ENCODE measurements at places on chromosomes 1 and 21.

- no peak for DNase-seq
These were observed 327.0 kb upstream of the DUSP10 start for GRCh38 chr1:222068937-222069336.

- no peak for DNase-seq
These were observed 37.1 kb downstream of the JUN start for GRCh38 chr1:58746757-58747156.

DNA sequence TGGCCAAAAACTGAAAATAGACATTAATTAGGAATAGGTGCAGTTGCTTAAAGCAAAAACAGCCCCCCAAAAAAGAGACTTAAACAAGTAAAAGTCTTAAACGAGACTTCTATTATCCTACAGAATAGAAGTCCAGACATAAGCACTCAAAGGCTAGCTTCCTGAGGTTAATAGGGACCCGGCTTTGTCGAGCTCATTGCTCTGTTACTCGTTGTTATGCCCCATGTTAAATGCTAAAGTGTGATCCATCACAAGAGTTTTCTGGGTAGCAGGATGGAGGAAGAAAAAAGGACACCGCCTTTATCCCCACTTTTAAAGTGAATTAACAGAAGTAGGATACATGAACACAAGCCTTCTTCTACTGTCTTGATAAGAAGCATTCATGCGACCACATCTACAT is 10.6 kb downstream of the CD1D start:
- no peak for DNase-seq

DNA sequence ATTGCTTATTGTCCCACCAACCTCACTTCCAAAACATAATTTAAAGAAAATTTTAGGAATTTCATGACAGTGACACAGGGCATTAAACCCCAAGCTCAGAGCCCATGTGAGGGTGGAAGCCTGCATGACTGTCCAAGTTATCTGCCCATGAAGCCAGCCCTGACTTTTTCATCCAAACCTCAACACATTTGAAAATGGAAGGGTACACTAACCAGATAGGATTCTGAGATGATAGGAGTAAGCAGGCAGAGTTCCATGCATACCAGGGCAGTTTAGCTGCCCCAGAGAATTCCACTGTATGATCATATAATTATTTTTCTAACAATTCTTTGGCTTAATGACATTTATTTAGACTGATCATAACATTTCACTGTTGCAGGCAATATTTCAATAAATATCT is 986.0 kb downstream of the TTLL7 start:
- no peak for DNase-seq

- DNase-seq, result no peak
These were observed 25.5 kb upstream of the IFNAR1 start for GRCh38 chr21:33299181-33299752.

DNA sequence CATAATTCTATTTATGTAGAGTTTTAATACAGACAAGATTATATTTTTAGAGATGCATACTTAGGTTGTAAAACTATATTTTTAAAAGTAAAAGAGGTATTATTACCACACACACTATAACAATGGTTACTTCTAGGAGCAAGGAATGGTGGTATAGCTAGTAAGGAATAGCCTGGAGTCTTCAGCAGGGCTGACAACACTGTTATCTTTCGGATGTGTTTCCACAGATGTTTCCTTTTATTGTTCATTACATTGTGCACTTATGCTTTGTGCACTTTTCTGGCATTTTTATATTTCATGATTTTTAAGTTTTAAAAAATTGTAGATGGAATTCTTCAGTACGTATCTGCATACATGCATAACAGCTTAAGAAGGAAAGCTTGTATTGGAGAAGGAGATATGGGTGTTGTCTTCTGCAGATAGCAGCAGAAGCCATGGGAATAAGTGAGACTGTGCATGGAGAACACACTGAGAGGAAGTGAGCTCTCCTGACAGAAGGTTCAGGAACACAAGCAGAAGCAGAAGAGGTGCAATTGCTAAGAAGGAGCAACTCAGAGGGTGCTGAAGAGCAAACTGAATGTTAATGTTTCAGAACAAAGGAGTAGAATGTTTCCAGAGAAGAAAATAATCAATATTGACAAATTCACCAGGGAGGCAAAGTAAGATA is 91.8 kb downstream of the UCHL5 start:
- no peak for DNase-seq

DNA sequence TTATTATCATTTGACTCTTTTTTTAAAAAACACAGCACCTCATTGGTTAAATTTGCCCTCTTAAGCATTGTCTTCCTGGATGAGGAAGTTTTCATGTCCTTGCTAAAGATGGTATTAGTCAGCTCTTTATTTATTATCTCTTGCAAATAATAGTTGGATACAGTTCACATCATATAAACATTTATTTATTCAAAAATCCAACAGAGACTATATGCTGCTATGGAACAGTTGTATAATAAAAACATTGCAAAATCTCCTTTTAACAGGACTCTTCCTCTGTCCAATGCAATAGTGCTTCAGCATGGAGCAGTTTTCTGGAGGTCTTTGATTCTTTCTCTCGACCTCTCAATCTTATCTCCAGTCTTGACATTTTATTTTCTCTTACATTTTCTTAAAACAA is 49.5 kb upstream of the VCAM1 start:
- DNase-seq, result no peak

GRCh38 chr1:26530410-26530894 is 891 bp downstream of the RPS6KA1 start:
- no peak for DNase-seq

- DNase-seq, result no peak
These were observed 157.7 kb downstream of the PIK3R3 start for GRCh38 chr1:45974541-45975269.

DNA sequence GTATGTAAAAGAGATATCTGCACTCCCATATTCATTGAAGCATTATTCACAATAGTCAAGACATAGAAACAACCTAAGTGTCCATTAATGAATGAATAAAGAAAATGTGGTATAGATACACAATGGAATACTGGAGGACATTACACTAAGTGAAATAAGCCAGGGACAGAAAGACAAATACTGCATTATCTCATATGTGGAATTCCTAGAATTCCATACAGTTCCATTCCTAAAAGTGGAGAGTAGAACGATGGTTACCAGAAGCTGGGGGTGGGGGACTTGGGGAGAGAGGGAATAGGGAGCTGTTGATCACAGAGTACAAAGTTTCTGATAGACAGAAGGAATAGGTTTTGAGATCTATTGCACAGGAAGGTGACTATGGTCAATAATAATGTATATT is 7.4 kb downstream of the TMED5 start:
- no peak for DNase-seq

DNA sequence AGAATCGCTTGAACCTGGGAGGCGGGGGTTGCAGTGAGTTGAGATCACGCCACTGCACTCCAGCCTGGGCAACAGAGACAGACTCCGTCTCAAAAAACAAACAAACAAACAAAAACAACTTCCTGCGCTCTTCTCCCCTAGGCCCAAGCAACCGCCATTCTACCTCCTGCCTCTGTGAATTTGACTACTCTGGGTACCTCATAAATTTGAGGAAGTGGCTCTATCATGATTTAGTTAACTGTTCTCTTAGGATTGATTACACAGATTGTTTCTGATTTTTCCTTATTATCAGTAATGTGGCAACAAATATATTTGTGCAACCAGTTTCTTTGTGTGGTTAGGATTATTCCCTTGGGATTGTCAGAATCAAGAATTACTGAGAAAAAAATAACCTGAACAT is 29.7 kb downstream of the OPTC start:
- no peak for DNase-seq

- no peak for DNase-seq
These were observed 65.6 kb downstream of the KCNJ15 start for GRCh38 chr21:38322311-38322950.

DNA sequence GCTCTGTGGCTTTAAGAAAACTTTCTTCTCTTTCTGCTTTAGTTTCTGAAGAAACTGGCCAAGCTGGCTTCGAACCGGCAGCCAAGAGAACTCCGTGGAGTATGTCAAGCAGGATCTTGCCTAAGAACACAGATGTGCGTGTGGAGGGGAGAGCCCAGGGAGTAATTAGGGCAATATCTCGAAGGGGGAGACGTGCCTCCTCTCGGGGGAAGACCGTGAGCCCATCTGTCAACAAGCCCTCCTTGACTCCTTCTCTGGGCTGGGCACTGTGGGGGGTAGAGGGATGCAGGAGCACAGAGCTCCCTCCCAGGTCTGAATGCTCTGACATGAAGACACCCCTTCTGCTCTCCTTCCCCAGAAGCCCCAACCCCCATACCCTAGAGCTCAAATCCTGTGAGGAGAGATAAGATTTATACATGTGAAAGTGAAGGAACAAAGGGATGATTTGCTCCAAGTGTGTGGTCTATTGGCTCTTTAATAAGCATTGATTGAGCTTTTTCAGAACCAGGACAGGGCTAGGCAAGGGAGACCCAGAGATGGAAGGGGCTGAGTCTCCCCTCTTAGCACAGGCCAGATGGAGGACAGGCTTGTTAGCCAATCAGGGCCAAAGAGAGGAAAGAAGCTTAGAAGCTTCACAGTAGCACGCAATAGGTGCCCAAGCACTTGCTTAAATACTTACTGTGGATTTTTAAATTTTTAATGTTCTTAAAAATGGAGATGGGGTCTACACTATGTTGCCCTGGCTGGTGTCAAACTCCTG is 37.5 kb downstream of the EDN2 start:
- no peak for DNase-seq

- no peak for DNase-seq
These were observed 180.9 kb upstream of the PRMT6 start for GRCh38 chr1:106875622-106876021.

DNA sequence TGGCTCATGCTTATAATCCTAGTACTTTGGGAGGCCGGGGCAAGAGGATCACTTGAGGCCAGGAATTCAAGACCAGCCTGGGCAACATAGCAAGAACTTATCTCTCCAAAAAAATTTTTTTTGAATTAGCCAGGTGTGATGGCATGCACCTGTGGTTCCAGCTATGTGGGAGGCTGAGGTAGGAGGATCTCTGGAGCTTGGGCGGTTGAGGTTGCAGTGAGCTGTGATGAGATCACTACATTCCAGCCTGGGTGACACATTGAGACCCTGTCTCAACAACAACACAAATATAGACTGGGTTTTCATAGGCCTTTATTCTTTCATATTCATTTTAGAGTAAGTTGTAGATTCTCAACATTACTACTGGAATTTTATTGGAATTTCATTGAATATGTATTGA is 12.8 kb downstream of the MED18 start:
- no peak for DNase-seq

- no peak for DNase-seq
These were observed 25.4 kb downstream of the NUP210L start for GRCh38 chr1:154129391-154129970.

DNA sequence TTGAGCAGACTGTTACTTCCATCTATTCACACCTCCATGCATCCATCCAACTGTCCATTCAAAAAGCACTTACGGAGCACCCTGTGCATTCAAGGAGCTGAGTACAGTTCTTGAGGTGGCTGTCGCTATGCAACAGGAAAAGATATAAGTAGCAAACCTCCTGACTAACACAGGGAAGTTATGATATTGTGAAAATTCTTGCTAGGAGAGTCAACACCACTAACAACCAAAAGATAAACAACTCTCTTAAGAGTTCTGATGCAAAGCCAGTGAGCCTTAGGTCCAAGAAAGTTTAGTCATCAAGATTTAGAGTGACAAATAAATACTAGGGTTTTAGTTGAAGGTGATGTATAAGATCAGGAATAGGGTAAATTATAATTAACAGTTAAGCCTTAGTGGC is 44.5 kb upstream of the TRIM45 start:
- DNase-seq, result no peak

GRCh38 chr21:27519361-27519760 is 552.5 kb upstream of the ADAMTS5 start:
- no peak for DNase-seq

GRCh38 chr1:11952455-11953109 is 18.1 kb downstream of the PLOD1 start:
- no peak for DNase-seq

DNA sequence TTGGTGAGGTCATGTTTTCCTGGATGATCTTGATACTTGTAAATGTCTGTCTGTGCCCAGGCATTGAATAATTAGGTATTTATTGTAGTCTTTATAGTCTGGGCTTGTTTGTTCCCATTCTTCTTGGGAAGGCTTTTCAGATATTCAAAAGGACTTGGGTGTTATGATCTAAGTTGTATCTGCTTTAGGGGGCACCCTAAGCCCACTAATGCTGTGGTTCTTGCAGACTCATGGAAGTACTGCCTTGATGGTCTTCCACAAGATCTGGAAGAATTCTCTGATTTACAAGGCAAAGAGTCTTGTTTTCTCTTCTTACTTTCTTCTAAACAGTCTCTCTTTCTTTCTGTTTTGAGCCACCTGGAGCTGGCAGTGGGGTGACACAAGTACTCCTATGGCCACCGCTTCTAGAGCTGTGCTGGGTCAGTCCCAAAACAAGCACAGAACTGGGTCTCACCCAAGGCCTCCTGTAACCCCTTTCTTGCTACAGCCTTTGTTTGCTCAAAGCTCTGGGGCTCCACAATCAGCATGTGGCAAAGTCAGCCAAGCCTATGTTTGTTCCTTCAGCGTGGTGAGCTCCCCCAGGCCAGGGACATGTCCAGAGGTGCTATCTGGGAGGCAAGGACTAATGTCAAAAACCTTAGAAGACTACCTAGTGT is 12.6 kb downstream of the VN1R5 start:
- no peak for DNase-seq

GRCh38 chr1:206794294-206794908 is 22.1 kb upstream of the IL10 start:
- DNase-seq, result no peak

DNA sequence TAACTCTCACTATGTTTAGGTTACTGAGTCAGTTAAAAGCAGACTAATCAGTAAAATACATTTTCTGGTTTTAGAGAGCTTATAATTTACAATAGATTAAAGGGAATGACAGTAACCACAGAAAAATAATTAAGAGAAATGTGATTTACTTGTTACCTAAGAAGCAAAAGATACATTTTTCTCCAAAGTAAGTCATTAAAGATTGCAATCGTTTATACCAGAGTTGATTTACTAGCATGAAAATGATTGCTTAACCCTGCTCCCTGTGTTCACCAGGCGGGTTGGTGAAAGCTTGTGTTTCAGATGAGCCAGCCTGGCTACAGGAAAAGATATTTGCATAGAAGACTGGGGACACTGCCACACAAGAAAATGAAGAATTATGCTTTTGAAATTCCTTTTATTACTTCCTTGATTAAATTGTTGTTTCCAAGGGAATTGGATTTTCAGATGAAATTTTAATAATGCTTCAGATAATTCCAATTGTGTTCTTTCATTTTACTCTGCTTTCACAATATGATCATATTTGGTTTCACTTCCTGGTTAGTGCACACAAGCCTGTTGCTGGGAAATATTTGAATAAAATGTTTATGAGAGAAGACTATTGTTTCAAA is 27.9 kb downstream of the LRRC8B start:
- no peak for DNase-seq

DNA sequence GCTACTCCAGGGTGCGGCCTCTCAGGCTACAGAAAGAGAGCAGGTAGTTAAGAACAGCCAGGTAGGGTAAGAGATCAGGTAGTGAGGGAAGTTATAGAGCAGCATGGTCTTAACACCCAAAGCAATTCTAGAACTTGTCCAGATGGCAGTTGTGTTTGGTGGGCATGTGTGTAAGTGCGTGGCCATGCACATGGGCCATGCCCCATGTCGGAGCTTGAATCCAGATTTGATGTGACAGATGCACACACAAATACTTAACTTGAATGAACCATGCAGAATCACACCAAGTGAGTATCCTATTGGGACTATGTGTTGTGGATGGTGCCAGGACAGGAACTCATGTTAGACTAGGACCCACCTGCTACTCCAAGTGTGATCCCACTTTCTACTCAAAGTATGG is 145.7 kb upstream of the HMGB4 start:
- no peak for DNase-seq

- no peak for DNase-seq
These were observed 91.5 kb downstream of the SIPA1L2 start for GRCh38 chr1:232538224-232538942.
